ENCODE measurements at places on chromosomes 1 and 21. TPM values are rescaled to one million over a fixed set of nuclear protein-coding genes. Genes with fewer than 3 reads are reported as not detected.

DNA sequence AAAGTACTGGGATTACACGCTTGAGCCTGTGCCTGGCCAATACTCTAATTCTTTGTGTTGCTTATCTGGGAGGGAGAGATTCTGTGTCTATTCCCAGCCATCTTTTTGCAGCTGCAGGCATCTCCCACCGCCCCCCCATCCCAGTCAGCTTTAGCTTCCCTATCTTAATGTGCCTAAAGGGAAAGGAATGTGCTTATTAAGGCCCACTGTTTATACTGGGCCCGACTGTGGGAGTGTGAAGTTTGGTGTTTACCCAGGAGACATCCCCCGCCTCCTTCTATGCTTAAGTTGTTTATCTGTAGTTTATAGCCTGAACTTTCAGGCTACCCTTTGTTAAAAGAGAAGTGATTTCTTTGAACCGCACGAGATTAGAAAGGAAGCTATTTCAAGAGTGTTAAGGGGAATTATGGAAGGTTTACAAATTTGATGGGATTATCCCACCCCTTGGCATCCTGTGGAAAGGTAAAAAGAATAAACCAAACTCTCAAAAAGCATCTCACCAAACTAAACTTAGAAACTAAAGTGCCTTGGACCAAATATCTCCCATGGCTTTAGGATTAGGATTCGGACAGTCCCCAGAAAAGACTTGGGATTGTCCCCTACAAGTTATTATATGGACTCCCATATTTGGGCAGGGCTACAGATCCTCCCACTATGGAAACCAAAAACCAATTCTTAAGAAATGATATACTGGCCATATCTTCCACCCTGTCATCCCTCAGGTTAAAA lies 25.5 kb upstream of the ZNF496 start:
- no peaks in the 10 kb centered on the region for H3K4me1 ChIP-seq
- H3K27ac ChIP-seq: no peak overlapping the region
- H3K27me3 ChIP-seq: no peaks in the 10 kb centered on the region
- H3K4me3 ChIP-seq: no peak overlapping the region
- H3K36me3 ChIP-seq: no peaks in the 10 kb centered on the region

- no peaks in the 10 kb centered on the region for H3K27me3 ChIP-seq
- DNase-seq: no peak
- H3K4me1 ChIP-seq: no peaks in the 10 kb centered on the region
- no peak overlapping the region for H3K27ac ChIP-seq
- no peaks in the 10 kb centered on the region for H3K36me3 ChIP-seq
These were observed 319.0 kb upstream of the SNX7 start for GRCh38 chr1:98342566-98342965.

TOMM40L gene
- 6.9 TPM for total RNA-seq

- no peaks in the 10 kb centered on the region for H3K4me1 ChIP-seq
- no peak overlapping the region for H3K4me3 ChIP-seq
- H3K27ac ChIP-seq: no peak overlapping the region
- DNase-seq: no peak
- no peaks in the 10 kb centered on the region for H3K36me3 ChIP-seq
These were observed 41.1 kb downstream of the IL6R start for GRCh38 chr1:154446292-154446691.

MASP2 gene
- not detected for total RNA-seq

DNA sequence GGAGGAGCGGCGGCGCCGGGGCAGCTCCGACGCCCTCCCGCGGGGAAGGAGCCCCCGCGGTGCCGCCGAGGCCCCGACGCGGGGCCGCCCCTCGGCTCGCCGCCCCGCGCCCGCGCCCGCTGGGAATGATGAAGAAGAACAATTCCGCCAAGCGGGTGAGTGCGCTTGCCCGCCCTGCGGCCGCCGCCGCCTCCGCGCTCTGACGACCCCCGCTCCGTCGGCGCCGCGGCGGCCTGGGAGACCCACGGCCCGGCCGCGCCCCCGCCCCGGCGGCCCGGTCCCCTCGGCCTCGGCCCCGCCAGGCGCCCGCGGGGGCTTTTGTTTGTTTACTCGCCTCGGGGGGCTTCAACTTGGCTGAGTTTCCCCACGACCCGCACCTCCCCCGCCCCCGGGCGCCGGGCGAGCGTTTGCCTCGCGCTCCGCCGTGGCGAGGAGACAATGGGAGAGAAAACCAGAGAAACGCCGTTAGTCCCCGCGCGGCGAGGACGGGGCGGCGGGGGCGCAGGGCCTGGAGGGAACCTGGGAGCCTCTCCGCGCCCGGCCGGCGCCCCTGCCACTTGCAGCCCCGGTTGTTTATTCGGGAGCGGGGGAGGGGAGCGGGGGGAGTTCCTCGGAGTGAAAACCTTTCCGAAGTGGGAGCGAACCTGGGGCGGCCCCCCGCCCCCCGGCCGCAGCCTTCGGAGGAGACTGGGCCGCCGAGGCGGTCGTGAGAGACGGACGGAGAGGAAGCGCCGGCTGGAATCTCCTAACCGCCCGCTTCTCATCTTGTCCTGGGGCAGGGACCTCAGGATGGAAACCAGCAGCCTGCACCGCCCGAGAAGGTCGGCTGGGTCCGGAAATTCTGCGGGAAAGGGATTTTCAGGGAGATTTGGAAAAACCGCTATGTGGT lies 661 bp downstream of the PLEKHO1 start:
- H3K27me3 ChIP-seq: no peaks in the 10 kb centered on the region
- DNase-seq: no peak
- H3K27ac ChIP-seq: peak overlapping the region; percentile 91
- no peaks in the 10 kb centered on the region for H3K36me3 ChIP-seq
- peak overlapping the region; percentile 93 for H3K4me3 ChIP-seq

DNA sequence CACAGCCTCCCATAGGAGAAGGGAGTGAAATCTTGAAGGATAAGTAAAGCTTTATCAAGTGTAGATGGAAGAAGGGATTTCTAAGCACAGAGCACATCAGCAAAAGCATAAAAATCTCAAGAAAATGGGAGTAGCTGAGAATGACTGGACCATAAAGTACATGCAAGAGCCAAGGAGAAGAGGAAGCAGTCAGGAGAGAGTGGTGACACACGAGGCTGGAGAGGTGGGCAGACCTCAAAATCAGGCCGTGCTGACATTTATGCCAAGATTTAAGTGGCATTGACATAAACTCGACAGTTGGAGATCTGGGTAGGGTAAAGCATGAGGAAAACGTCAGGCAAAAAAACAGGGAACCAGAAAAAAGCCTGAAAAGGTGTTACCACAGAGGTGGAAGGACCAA lies 62.3 kb downstream of the GFI1 start:
- H3K4me3 ChIP-seq: no peak overlapping the region
- H3K4me1 ChIP-seq: no peaks in the 10 kb centered on the region
- no peak overlapping the region for H3K27ac ChIP-seq
- H3K36me3 ChIP-seq: no peaks in the 10 kb centered on the region

DNA sequence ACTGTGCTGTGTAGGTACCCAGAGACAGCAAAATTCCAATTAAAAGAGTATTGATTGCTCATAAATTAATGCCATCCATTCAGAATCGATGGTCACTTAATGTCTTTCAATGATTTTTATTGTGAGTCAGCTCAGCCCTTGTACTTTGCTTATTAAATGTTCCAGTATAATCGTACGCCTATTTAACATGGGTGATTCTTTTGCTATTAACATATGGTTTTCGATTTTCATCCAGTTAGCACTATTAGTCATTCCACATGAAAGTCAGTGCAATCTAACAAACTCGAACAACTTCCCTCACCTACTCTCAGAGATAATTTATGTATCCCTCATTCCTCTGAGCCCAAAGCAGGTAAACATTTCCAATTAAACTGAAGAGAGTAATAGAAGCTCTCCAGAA lies 109.6 kb upstream of the APP start:
- no peak overlapping the region for H3K4me3 ChIP-seq
- DNase-seq: no peak
- H3K27me3 ChIP-seq: no peaks in the 10 kb centered on the region
- no peaks in the 10 kb centered on the region for H3K36me3 ChIP-seq
- H3K4me1 ChIP-seq: no peaks in the 10 kb centered on the region

DNA sequence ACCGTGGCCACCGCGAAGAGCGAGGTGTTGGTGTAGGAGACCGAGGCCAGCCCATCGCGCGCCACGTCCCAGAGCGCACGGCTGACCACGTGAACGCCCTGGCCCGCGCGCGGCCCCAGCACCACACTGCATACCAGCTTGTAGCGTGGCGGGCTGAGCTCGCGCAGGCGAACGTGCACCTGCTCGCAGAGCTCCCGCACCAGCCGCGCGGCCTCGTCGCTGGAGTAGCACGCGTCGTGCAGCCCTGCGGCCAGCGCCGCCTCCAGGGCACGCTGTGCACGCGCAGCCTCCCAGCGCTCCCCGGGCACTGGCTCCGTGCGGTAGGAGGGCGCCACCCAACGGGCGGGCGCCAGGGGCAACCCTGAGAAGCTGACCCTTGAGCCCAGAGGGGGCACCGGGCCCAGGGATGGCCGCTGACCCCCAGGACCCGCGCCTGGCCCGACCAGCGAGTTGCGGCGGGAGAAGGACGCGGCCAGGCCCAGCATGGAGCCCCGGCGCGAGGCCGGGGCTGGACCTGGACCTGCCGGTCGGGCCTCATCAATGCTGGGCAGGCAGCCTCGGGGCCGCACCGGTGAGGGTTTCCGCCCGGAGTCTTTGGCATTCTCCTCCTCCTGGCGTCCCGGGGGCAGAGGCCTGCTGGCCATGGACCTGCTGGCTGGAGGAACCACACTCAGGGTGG lies 987 bp downstream of the DYNLT4 start:
- no peaks in the 10 kb centered on the region for H3K36me3 ChIP-seq
- DNase-seq: peak; percentile 49
- H3K27ac ChIP-seq: peak overlapping the region; percentile 100
- H3K27me3 ChIP-seq: no peaks in the 10 kb centered on the region
- peaks cover 36% of the 10 kb centered on the region for H3K4me1 ChIP-seq

AK5 gene
- total RNA-seq: under 0.01 TPM

FBLIM1 gene
- total RNA-seq: 17.4 TPM
